ENCODE measurements at places on chromosomes 1 and 21.
A peak's percentile ranks its signal among the peaks of the same experiment; 100 is the strongest.

DNA sequence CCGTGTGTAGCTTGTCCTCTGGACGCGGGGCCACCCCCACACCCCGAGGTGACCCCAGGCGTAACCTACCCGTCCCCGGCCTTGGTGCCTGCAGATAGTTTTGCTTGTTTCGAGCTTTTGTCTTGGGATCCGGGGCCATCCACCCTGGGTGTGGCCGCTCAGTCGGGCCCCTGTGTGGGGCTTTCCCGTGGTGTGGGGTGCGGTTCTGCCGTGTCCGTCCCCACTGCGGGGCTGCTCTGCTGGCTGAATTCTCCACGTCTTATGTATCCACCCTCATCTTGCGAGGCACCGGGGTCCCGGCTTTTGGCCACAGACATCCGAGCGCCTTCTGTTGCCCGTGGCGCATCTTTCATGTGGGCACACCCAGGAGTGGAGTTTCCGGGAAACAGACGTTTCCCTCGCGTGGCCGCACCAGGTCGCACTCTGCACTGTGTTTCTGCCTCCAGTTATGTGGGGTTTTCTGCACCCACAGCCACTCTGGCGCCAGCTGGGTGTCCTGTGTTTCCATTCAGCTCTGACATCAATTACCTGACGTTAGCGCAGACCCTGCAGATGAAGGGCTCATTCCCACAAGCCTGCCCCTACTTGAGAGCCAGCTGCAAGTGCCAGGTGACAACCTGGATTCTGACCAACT lies 64.9 kb downstream of the PRKCZ start:
- DNase-seq = no peak

DNA sequence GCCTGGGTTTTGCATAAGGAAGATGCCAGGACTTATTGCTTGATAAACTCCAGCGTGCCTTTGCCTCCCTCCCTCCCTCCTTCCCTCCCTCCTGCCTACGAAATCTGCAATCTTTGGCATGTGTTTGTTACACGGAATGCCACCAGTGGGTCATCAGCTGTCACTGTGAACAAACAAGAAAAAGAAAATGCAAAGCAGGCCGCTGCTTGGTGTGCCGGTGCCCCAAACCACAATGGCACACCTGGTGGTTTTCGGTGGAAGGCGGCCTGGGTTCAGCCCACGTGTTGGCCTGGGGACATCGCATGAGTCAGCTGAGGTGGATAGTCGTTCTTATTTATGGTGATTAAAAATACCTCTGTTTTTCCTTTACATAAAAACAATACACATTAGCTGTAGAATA lies 16.3 kb upstream of the IFNLR1 start:
- no peak for DNase-seq

GRCh38 chr1:83034851-83035250 lies 964.1 kb downstream of the TTLL7 start:
- no peak for DNase-seq

DNA sequence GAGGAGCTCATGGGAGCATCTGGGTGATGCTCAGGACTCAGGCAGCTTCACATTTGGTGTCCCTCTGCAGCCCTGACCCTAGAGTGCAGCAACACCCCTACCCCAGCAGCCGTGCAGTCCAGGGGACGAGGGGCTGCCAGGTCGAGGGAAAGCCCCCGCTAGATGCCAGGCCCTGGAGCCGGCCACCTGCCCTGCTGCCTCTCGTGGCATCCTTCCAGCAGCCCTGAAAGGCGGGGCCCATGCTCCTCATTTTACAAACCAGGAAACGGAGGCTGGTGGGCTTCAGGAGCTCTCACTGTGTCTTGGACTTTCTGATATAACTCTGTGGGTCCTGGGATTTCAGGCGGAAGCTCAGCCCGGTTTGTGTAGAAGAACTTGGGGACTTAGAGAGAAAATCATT lies 120.5 kb upstream of the WNT4 start:
- DNase-seq = no peak

- peak; percentile 36 for DNase-seq
Measured at GRCh38 chr1:35030756-35031446, 844 bp downstream of the ZMYM6 start.

DNA sequence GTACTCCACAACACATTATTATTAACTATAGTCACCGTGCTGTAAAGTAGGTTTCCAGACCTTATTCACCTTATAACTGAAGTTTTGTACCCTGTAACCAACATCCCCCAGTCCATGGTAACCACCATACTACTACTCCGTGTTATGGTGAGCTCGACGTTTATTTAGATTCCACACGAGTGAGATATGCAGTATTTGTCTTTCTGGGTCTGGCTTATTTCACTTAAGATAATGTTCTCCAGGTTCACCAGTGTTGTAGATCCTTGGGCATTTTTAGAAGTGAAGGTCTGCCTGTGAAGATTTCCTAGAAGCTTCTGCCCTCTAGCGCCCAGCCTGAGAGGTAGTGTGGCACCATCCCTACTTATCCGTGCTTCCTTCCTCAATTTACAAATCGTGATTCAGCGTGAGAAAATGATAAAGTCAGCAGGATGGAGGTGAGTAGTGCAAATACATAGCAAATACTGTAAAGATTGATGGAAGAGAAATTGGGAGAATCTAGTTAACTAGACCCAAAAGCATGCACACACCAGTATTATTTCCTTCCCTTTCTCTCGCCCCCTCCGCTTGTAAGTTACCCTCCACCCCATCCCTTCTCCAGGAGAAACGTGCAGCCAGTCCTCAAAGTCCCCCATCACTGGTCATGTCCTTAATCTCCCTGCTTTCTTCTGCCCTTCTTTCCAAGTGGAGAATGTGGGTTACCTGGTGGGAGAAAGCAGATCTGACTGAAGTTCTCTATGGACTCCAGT lies 36.0 kb upstream of the DISC1 start:
- DNase-seq = peak; percentile 17

DNA sequence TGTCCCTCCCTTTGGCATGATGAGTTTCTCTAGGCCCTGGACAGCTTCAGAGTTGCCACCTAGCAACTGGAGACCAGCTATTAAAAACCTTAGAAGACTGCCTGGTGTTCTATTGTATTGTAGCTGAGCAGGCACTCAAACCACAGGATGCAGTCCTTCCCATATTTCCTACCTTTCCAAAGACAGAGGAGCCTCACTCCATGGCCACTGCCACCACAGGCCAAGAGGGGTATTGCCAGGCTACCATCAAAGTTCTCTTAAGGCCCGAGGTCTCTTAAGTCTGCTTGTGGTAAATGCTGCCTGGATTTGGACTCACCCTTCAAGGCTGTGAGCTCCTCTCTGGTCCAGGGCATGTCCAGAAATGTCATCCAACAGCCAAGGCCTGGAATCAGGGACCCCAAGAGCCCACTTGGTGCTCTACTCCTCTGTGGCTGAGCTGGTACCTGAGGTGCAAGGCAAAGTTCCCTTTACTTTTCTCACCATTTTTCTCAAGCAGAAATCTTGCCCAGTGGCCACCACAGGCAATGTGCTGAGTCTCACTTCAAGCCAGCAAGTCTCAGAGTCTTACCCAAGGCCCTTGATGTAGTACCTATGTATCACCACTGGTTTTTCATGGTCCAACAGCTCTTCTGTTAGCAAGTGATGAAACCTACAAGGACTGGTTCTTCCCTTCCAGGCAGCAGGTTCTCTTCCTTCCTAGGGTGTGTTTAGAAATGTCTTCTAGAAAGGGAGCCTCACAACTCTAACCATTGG lies 269.4 kb downstream of the AMY1C start:
- no peak for DNase-seq

GRCh38 chr1:212285685-212286555 lies 710 bp downstream of the PPP2R5A start:
- DNase-seq = peak; percentile 68

DNA sequence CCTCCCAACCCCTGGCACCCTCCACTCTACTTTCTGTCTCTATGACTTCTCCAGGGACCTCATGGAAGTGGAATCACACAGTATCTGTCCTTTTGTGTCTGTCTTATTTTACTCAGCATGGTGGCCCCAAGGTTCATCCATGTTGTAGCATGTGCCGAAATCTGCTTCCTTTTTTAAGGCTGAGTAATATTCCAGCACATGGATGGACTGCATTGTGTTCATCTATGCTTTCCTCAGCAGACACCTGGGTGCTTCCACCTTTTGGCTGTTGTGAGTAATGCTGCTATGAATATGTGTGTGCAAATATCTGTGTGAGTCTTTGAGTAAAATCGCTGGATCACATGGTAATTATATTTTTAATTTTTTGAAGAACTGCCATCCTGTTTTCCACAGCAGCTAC lies 1.6 kb upstream of the PFKL start:
- no peak for DNase-seq

DNA sequence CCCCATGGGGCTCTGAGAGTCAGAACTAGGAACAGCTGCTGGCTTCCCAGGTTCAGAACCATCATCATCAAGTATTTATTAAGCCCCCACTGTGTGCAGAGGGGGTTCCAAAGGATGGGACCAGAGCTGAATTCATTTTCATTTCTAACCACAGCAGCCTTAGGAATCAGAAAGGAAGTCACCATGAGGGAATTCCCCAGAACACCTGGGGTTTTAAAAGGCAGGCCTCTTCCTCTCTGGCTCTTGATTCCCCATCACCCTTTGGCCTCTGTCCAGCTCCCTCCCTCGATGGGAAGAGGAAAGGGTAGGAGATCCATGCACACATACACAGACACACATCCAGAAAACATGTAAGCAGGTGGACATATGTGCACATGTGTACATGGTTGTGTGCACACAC lies 1.3 kb upstream of the KCNN3 start:
- no peak for DNase-seq

- no peak for DNase-seq
Measured at GRCh38 chr1:42934541-42935312, 23.9 kb downstream of the SLC2A1 start.

GRCh38 chr1:198648592-198648991 lies 9.8 kb downstream of the PTPRC start:
- DNase-seq = no peak

DNA sequence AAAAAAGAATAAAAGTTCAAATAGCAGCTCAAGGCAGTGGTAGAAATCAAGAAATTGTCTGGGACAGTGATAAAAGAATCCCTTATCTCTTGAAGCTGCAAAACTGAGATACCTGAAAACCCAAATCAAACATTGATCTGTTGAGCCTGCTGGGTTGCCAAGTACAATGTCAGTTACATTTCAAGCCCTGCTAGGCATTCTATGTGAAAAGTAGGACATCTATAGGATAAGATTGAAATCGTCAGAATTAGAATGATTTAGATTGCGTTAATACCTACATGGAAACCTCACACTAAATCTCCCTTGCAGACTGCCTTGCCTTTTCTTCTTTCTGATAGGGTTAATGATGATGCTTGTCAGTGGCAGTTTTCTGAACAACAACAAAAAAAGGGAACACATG lies 1684.4 kb upstream of the B3GALT2 start:
- no peak for DNase-seq

- no peak for DNase-seq
Measured at GRCh38 chr21:35616090-35616489, 444.2 kb downstream of the SETD4 start.

GRCh38 chr1:67085326-67085725 lies 31.4 kb upstream of the SLC35D1 start:
- no peak for DNase-seq

GRCh38 chr1:94716965-94717364 lies 103.2 kb upstream of the SLC44A3 start:
- no peak for DNase-seq

- peak; percentile 78 for DNase-seq
Measured at GRCh38 chr1:39639305-39640130, at the start of gene HEYL. Gene HEYL (minus strand): TSS chr1:39639643. CDS start chr1:39639625, 18 bp downstream.

- peak; percentile 56 for DNase-seq
Measured at GRCh38 chr1:58782178-58783089, 1.4 kb downstream of the JUN start.
